ENCODE measurements at places on chromosomes 2 and 18.
A peak's percentile ranks its signal among the peaks of the same experiment; 100 is the strongest.

GRCh38 chr2:26723991-26724750 lies 31.6 kb downstream of the KCNK3 start:
- no peak for DNase-seq

DNA sequence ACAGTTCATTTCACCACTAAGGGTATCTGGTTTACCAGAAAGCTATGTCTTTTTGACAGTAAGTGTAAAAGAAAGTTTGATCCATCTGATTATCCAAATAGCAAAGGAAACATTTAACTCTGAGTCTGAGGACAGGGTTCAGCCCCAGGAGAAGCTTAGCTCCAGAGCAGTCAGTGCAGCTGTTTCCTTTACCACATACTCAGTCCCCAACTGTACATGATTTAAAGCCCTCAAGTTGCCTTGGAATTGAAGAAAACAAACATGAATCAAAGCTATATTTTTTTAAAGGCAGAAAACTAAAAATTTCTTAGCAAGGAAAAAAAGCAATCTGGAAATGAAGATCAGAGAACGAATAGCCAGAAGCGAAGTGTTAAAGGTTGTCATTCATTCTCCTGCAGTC lies 746.0 kb downstream of the METTL4 start:
- DNase-seq, result no peak

DNA sequence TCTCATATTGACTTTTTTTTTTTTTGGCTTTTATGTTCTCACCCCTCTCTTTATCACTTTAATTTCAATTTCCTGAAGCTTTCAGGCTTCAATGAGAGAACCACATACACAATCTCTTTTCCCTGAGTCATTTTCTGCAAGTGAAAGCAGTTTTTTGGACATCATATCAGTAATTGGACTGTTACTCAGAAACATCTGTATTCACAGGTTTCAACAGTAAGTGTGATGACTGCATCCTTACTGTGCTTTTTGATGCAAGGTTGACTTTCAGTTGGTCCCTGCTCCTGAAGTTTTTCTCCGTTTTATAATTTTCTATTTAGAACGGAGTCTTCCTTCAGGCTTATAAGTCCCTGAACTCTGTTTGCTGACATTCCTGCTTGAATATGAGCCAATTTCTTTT lies 70.5 kb upstream of the CCBE1 start:
- DNase-seq, result no peak

- DNase-seq, result no peak
Measured at GRCh38 chr2:241014764-241015163, 16.3 kb downstream of the SNED1 start.

DNA sequence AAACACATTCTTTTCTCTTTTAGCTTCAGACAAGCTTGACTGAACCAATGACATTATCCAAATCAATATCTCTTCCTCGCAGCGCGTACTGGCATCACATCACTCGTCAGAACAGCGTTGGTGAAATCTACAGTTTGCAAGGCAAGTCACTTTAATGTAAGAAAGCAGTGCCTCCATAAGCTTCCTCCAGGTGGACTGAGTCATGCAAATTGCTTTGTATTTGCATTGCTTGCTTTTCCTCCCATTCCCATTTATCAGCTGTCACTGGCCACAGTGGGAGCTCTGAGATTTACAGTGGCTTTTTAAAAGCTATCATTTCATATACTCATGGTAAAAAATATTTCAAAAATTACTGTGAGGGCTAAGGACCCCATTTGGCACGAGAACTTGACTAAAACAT lies 189.9 kb downstream of the CD226 start:
- peak; percentile 60 for DNase-seq

GRCh38 chr2:42470706-42471105 lies 23.1 kb downstream of the KCNG3 start:
- DNase-seq, result no peak

DNA sequence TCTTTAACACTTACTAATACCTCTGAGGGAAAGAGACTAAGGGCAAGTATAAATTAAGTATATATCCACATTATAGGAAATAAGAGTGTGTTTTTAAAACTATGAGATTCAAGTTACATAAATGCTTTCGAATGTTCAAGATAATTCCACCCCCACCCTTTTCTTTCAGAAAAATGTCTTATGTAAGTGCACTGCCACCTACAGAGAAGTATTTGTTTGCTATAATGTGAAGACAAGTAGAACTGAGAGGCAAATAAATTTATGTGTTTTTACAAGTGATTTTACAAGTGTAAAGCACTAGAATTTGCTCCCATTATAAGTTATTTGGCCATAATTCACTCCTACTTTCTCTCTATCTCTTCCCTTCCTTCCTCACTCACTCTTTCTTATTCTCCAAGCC lies 99.9 kb upstream of the CRACDL start:
- no peak for DNase-seq

DNA sequence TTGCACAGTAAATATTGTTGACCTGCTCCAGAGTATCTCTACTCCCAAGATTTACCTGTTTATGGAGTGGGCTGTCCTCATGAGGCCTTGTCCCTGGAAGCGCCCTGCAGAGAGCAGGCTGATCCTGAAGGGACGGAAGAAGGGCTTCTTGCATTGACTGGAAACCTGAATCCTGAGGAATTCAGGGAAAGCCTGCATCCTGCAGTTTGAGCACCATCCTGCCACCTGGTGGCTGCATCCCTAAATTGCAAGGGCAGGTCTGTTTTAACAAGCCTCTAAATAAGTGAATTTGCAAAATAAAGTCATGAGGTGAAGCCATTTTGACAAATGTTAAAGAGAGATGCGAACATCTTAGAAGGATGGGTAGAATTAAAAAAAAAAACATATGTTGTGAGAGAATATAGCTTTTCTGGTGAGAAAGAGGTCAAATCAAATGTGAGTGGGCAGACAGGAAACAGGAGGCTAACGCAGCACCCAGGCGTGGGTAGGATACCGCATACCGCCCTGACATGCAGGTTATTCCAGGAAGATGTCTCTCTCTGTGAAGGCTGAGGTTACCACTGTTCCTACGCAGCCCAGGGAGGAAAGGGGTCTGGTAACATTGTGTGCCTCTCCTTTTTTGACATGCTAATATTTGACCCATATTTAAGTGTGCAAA lies 754.9 kb downstream of the RNF144A start:
- no peak for DNase-seq

- DNase-seq, result no peak
Measured at GRCh38 chr18:12001421-12001820, 20.1 kb downstream of the IMPA2 start.

DNA sequence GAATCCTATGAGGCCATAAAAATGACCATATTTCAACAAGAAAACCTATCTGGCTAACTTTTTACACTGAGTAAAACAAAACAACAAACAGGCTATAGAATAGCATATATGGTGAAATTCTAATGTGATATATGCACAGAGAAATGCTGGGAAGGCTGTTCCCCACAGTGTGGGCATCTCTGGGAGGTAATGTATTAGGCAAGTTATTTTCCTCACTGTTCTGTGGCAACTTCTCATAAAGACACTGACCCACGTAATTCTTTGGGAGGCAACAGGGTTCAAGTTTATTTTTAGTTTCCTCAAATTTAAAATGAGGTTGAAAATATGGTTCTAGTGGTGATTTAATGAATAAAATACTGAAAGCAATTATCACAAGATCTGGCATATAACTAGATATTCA lies 46.7 kb downstream of the RNU4ATAC start:
- DNase-seq, result no peak

- DNase-seq, result peak; percentile 48
Measured at GRCh38 chr2:238239863-238240756, at the start of gene HES6. TSS of gene HES6 (minus strand) at chr2:238240038. CDS start at chr2:238239905, 133 bp downstream.

GRCh38 chr2:47373747-47374146 lies 29.2 kb upstream of the MSH2 start:
- DNase-seq, result no peak

DNA sequence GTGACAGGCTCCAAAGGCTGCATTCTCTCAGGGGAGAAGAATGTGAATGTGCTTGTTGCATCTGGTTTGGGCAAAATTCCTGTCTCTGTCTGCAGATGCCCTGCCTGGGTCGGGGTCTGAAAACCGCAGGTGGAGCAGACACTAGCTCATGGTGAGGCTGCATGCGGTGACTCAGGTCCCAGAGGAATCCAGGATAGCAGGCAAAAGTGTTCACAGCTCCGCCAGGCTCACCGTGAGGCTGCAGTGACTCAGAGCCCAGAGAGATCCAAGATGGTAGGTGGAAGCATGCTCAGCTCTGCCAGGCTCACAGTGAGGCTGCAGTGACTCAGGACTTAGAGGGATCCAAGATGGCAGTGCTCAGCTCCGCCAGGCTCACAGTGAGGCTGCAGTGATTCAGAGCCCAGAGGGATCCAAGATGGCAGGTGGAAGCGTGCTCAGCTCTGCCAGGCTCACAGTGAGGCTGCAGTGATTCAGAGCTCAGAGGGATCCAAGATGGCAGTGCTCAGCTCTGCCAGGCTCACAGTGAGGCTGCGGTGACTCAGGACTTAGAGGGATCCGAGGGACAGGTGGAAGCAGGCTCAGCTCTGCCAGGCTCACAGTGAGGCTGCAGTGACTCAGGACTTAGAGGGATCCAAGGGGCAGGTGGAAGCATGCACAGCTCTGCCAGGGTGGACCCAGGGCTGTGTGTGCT lies 200.5 kb downstream of the ACKR3 start:
- peak; percentile 93 for DNase-seq

GRCh38 chr18:3773303-3773702 lies 323.3 kb downstream of the TGIF1 start:
- DNase-seq, result no peak

DNA sequence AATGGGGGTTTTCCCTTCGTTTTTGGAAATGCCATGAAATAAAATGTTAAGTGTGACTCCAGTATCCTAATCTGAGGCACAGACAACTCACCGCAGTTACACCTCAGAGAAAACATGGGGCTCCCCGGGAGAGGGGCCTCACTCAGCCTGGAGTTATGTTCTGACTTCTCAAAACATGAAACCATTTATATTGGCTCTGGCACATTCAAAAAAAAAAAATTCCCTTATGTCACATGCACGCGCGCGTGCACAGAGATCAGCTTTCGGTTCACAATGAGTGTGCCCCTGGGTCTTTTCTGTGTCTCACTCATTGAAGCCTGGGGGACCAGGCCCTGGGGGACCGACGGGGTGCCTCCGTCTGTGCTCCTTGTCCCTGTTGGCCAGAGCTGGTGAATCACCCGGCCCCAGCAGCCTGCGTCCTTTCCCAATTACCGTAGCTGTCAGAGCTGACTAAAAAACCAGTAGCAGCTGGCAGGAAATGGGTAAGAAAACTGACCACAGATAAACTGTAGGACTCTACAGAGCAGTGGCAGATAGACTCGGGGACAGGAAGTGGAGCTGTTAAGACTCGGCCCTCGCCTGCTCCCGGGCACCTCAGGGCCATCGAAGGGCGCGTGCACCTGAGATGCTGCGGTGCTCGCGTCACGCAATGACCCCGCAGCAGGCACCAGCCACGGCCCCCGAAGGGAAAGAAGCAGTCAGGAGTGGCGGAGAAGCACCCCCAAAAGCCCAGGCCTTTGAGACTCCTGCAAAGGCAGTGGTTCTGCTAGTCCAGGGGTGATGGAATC lies 138.3 kb upstream of the ID2 start:
- peak; percentile 44 for DNase-seq

DNA sequence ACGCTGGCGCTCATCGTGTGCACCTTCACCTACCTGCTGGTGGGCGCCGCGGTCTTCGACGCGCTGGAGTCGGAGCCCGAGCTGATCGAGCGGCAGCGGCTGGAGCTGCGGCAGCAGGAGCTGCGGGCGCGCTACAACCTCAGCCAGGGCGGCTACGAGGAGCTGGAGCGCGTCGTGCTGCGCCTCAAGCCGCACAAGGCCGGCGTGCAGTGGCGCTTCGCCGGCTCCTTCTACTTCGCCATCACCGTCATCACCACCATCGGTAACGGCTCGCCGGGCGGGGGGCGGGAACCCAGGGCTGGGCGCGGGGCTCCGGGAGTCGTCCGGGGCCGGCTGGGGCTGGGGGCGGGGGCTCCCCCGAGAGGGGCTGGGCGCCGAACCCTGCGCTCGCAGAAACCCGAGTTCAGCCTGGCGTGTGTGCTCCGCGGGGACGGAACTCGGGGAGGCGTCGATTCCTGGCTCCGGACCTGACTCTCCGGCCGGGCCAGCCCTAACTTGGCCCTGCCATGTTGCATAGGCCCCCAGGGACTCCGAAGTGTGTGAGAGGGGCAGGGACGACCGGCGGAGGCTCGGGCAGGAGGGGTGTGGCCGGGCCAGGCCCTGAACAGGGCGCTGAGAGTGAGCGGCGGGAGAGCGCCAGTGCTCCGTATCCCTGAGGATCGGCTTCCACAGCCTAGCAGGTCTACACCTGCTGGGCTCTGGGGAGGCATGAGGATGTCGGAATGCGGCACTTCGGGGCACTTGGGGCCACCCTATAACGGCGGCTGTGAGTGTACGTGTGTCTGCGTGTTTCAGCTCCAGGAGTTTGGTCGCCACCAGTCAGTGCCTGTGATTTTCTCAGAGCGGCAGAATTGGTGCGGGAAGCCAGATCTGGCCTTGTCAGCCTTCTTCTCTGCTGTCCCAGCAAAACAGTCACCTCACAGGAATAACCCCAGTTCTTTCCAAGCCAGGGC lies 651 bp downstream of the KCNK3 start:
- DNase-seq, result peak; percentile 11

GRCh38 chr2:227464361-227464760 lies 7.6 kb upstream of the AGFG1 start:
- DNase-seq, result no peak

- no peak for DNase-seq
Measured at GRCh38 chr2:111703759-111704158, 180.2 kb downstream of the ANAPC1 start.

DNA sequence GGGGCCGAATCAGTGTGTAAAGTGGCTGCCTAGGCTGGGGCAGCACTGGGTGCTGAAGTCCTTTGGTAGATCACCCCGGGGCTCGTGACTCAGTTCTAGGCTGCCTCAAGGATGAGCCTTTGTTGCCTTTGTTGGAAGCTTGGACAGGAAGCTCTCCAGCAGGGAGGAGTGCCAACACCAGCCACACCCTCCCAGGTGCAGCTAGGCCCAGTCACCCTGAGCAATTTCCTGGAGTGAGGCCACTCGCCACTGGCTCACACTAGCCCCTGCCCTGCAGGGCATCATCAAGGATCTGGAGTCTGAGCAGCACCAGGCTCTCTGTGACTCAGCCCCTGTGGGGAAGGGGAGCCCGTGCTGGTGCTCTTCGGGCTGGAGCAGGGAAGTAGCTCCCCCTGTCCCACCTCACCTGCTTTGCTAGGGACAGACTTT lies 6.7 kb upstream of the SDC1 start:
- DNase-seq, result no peak

GRCh38 chr18:6732952-6733351 lies 3.4 kb downstream of the ARHGAP28 start:
- DNase-seq, result no peak

DNA sequence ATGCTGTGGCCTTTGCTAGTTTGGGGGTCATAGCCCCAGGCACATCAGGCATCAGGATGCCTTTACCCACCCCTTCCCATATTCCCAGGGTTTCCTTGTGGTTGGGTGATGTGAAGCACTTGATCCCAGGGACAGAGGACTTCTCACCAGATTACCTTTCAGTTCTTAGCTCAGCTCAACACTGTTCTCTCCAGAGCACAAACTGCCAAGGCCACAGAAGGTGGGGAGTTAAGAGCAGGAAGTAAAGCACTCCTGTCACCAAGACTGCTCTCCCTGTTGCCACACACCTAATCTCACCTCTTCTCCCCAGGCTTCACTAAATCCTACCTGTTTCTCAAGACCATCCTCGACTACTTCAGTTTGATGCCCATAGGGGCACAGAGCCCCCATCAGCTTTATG lies 25.9 kb downstream of the FHOD3 start:
- DNase-seq, result no peak

- no peak for DNase-seq
Measured at GRCh38 chr2:72361521-72361920, 213.9 kb upstream of the CYP26B1 start.
